Natural killer cell (primary cell): ENCODE measurements at places on chromosomes 12 and 14. TPM values are rescaled to one million over a fixed set of nuclear protein-coding genes. Genes with fewer than 3 reads are reported as not detected.

The CLEC6A gene
- not detected for total RNA-seq

The ART4 gene
- not detected for total RNA-seq

The GDF3 gene
- not detected for total RNA-seq

The CLEC1B gene
- total RNA-seq = 2.3 TPM

The DHRS2 gene
- total RNA-seq = 0.50 TPM

The DNAJC22 gene
- total RNA-seq = not detected

DNA sequence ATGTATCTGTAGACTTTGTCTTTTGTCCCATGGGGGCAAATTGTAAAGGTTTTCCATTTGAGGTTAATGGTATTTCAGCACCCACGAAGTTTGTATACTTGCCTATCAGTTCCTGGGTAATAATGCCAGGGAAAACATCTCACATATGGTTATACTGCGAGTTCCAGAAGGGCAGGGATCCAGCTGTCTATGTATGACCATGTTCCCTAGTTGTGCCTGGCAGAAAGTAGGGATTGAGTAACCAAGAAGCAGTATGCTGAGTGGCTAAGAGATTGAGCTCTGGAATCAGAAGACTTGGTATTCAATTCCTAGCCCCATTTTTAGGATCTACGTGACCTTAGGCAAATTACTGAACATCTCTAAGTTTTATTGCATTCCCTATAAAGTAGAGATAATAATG lies 173.2 kb upstream of the PWP1 start:
- no peak overlapping the region for H3K27ac ChIP-seq
- no peaks in the 10 kb centered on the region for H3K36me3 ChIP-seq
- peaks cover 4% of the 10 kb centered on the region for H3K4me1 ChIP-seq
- H3K4me3 ChIP-seq = no peak overlapping the region
- DNase-seq = no peak
- no peaks in the 10 kb centered on the region for H3K27me3 ChIP-seq

GRCh38 chr14:85416771-85417170 lies 113.2 kb upstream of the FLRT2 start:
- no peaks in the 10 kb centered on the region for H3K36me3 ChIP-seq
- H3K4me3 ChIP-seq = no peak overlapping the region
- no peaks in the 10 kb centered on the region for H3K4me1 ChIP-seq

DNA sequence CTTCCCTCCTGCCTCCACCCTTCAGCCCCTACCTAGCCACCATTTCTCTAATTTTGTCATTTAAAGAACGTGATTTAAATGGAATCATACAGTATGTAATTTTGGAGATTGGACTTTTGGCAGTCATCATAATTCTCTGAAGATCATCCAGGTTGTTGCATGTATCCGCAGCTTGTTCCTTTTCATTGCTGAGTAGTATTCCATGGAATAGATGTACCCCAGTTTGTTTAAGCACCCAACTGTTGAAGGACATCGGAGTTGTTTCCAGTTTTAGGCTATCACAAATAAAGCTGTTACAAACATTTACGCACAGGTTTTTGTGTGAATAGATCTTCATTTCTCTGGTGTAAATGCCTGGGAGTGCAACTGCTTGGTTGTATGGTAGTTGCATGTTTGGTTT lies 61.1 kb upstream of the PWP1 start:
- no peaks in the 10 kb centered on the region for H3K4me1 ChIP-seq
- no peak overlapping the region for H3K27ac ChIP-seq
- H3K36me3 ChIP-seq = no peaks in the 10 kb centered on the region
- no peak for DNase-seq
- H3K27me3 ChIP-seq = no peaks in the 10 kb centered on the region

DNA sequence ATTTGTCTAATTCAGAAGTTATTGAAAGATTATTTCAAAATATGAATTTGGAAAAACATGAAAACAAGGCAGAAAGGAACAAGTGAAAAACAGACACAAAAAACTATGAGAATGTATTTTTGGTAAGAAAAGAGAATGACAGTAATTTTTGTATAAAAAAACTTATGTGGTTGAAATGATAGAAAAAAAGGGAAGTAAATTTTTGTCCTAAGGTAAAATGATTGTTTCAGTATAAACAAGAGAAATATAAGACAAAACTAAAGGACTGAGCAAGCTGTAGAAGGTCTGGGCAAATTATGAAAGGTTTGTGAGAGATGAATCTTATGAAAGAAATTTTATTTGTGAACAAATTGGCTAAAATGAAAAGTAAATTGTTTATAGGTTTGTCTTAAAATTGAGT lies 44.6 kb downstream of the CEP83 start:
- H3K36me3 ChIP-seq = no peaks in the 10 kb centered on the region
- no peaks in the 10 kb centered on the region for H3K4me1 ChIP-seq
- H3K27me3 ChIP-seq = no peaks in the 10 kb centered on the region
- DNase-seq = no peak
- no peak overlapping the region for H3K27ac ChIP-seq

DNA sequence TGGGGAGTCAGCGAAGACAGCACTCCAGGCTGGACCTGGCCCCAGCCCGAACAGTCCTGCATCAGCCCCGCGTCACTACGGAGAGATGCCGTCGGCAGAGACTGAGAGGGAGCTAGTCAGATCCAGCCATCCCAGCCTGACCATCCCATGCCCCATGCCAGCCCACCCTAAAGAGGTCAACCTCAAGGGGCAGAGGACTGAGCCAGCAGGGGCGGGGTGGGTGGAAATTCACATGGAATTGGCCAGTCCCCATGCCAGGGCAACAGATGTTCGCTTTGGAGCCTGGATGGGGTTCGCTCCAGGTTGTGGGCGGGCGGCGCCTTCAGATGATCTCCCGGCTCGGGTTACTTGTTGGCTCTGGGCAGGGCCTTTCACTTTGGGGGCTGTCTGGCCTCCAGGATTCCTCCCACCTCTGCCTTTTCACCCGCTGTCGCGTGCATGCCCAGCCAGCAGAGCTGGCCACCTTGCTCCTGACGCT lies 154.3 kb downstream of the TSPAN9 start:
- no peak overlapping the region for H3K4me3 ChIP-seq
- H3K4me1 ChIP-seq = no peaks in the 10 kb centered on the region
- no peaks in the 10 kb centered on the region for H3K27me3 ChIP-seq
- no peak for DNase-seq

DNA sequence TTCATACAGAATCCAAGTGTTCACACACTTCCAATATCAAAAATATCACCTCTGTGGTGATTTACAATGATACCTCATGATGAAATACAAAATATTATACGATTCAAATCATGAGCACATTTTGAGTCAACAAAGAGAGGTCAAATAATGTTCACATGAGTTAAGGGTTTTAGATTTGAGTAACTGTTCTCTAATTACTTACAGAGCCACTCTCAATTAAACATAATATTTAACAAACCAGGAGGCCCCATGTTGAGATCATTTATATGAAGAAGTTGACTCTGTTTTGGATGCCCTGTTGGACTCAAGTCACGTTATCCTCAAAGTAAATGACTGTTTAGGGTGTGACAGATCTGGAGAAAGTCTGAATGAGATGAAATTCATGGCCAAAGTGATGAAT lies 53.5 kb downstream of the NUAK1 start:
- H3K4me3 ChIP-seq = no peak overlapping the region
- H3K27me3 ChIP-seq = no peaks in the 10 kb centered on the region
- H3K4me1 ChIP-seq = no peaks in the 10 kb centered on the region
- no peak for DNase-seq
- no peaks in the 10 kb centered on the region for H3K36me3 ChIP-seq

DNA sequence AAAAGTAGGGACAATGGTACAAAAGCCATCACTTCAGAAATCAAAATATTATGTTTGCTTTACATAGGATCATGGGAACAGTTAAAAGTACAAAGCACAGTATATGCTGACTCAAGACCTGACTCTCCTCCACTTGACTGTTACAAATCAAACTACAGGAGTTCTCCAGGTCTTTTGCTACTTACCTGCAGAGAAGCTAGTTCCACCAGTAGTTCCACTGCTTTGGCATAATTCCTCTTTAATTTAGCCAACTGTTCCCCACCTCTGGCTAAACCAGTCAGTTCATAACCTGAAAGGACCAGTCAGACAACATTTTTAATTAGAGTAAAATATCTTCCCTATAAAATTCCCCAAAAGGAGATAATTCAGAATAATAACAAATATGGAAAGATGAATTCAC lies 14.0 kb downstream of the ATP6V1D start:
- H3K27me3 ChIP-seq = no peaks in the 10 kb centered on the region
- no peak overlapping the region for H3K27ac ChIP-seq
- H3K4me3 ChIP-seq = no peak overlapping the region
- DNase-seq = no peak
- H3K4me1 ChIP-seq = no peaks in the 10 kb centered on the region
- peaks cover 64% of the 10 kb centered on the region for H3K36me3 ChIP-seq

DNA sequence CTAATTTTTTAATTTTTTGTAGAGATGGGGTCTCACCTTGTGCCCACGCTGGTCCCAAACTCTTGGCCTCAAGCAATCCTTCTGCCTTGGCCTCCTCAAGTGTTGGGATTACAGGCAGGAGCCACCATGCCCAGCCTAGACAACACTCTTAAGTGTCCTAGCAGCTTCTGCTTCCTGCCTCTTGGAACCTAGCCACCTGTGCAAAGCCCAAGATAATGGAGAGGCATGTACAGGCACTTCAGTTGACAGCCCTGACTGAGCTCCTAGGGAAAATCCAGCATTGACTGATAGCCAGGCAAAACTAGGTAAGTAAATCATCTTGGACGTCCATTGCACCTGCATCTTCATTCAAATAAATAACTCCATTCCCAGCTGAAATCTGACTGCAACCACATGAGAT lies 15.5 kb downstream of the COX14 start:
- no peak overlapping the region for H3K27ac ChIP-seq
- no peaks in the 10 kb centered on the region for H3K27me3 ChIP-seq
- no peaks in the 10 kb centered on the region for H3K4me1 ChIP-seq
- peaks cover 53% of the 10 kb centered on the region for H3K36me3 ChIP-seq
- DNase-seq = no peak
- no peak overlapping the region for H3K4me3 ChIP-seq

- no peak for DNase-seq
- no peaks in the 10 kb centered on the region for H3K36me3 ChIP-seq
- no peaks in the 10 kb centered on the region for H3K4me1 ChIP-seq
- no peaks in the 10 kb centered on the region for H3K27me3 ChIP-seq
- H3K27ac ChIP-seq = no peak overlapping the region
These were observed 72.1 kb upstream of the C14orf180 start for GRCh38 chr14:104507443-104507842.

- no peak overlapping the region for H3K4me3 ChIP-seq
- no peaks in the 10 kb centered on the region for H3K36me3 ChIP-seq
- peaks cover under 1% of the 10 kb centered on the region for H3K27me3 ChIP-seq
- no peaks in the 10 kb centered on the region for H3K4me1 ChIP-seq
These were observed 60.9 kb upstream of the OR4E1 start for GRCh38 chr14:21734457-21735074.

DNA sequence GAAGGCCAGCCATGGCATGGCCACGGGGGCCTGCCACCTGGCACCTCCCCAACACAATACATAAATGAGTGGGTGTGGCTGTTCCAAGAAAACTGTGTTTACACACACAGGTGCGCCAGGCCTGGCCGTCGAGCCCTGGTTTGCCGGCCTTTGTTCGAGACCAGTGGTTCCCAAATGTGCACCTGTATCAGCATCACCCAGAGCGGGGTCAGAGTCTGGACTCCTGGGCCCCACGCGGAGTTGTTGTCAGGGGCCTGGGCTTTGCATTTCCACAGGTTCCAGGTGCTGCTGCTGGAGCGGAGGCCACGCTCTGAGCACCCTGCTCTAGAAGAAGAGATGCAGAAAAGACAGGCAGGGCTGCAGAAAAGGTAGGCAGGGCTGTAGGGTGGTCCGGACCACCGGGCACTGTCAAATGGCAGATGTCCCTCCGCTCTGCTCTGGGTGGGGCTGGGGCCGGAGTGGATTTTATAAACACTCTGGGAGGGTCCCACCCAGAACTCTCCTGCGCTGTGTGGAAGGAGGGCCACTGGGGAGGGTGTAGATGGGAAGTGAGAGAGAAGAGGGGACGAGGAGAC lies 4.2 kb upstream of the ASPG start:
- peaks cover 11% of the 10 kb centered on the region for H3K4me1 ChIP-seq
- no peaks in the 10 kb centered on the region for H3K36me3 ChIP-seq
- no peak overlapping the region for H3K4me3 ChIP-seq
- DNase-seq = no peak
- no peaks in the 10 kb centered on the region for H3K27me3 ChIP-seq

- DNase-seq = no peak
- no peaks in the 10 kb centered on the region for H3K4me1 ChIP-seq
- no peaks in the 10 kb centered on the region for H3K36me3 ChIP-seq
- no peak overlapping the region for H3K4me3 ChIP-seq
- no peaks in the 10 kb centered on the region for H3K27me3 ChIP-seq
- H3K27ac ChIP-seq = no peak overlapping the region
These were observed 261.6 kb upstream of the NOVA1 start for GRCh38 chr14:26859483-26859882.

- no peaks in the 10 kb centered on the region for H3K36me3 ChIP-seq
- H3K27ac ChIP-seq = no peak overlapping the region
- H3K4me3 ChIP-seq = no peak overlapping the region
These were observed 54.6 kb upstream of the USP44 start for GRCh38 chr12:95605875-95606274.

- H3K36me3 ChIP-seq = no peaks in the 10 kb centered on the region
- H3K27ac ChIP-seq = no peak overlapping the region
- no peaks in the 10 kb centered on the region for H3K27me3 ChIP-seq
- no peak for DNase-seq
- H3K4me3 ChIP-seq = no peak overlapping the region
- no peaks in the 10 kb centered on the region for H3K4me1 ChIP-seq
These were observed 17.1 kb downstream of the SYNDIG1L start for GRCh38 chr14:74408870-74409269.

GRCh38 chr14:72883961-72884360 lies 9.9 kb downstream of the DPF3 start:
- no peaks in the 10 kb centered on the region for H3K36me3 ChIP-seq
- H3K4me3 ChIP-seq = no peak overlapping the region
- H3K27me3 ChIP-seq = no peaks in the 10 kb centered on the region
- peaks cover 32% of the 10 kb centered on the region for H3K4me1 ChIP-seq

DNA sequence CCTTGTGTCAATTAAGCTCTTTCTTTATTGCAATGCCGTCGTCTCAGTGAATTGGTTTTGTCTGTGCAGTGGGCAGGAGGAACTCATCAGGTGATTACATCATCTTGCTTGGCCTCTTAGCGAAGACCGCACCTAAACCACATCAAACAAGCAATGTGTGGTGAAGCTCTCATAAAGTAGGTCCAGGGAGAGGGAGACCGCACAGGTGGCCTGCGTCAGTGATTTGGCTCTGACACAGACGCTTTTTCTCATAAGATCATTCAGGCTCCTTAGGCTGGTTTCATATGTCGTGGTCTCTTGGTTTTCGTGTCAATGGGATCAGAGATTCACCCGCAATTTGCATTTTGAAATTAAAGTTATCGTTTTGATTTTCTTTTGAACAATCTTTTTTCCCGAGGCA lies 6.7 kb upstream of the TESC start:
- no peaks in the 10 kb centered on the region for H3K36me3 ChIP-seq
- no peak for DNase-seq
- H3K4me3 ChIP-seq = no peak overlapping the region
- peaks cover 9% of the 10 kb centered on the region for H3K4me1 ChIP-seq
- H3K27ac ChIP-seq = no peak overlapping the region

GRCh38 chr12:90060031-90060430 lies 351.4 kb upstream of the ATP2B1 start:
- DNase-seq = no peak
- no peak overlapping the region for H3K4me3 ChIP-seq
- no peaks in the 10 kb centered on the region for H3K4me1 ChIP-seq
- H3K27ac ChIP-seq = no peak overlapping the region

GRCh38 chr12:92271341-92271740 lies 125.7 kb upstream of the BTG1 start:
- no peak for DNase-seq
- no peaks in the 10 kb centered on the region for H3K36me3 ChIP-seq
- no peak overlapping the region for H3K4me3 ChIP-seq
- H3K27ac ChIP-seq = no peak overlapping the region
- no peaks in the 10 kb centered on the region for H3K4me1 ChIP-seq

GRCh38 chr14:106417224-106418049 lies 891.1 kb downstream of the TMEM121 start:
- no peak overlapping the region for H3K27ac ChIP-seq
- DNase-seq = peak; percentile 77
- no peak overlapping the region for H3K4me3 ChIP-seq
- no peaks in the 10 kb centered on the region for H3K36me3 ChIP-seq
- no peaks in the 10 kb centered on the region for H3K27me3 ChIP-seq
- H3K4me1 ChIP-seq = no peaks in the 10 kb centered on the region
